Fibroblast of skin of right biceps (primary cell): ENCODE measurements at places on chromosomes 7 and 10.
A peak's percentile ranks its signal among the peaks of the same experiment; 100 is the strongest.

DNA sequence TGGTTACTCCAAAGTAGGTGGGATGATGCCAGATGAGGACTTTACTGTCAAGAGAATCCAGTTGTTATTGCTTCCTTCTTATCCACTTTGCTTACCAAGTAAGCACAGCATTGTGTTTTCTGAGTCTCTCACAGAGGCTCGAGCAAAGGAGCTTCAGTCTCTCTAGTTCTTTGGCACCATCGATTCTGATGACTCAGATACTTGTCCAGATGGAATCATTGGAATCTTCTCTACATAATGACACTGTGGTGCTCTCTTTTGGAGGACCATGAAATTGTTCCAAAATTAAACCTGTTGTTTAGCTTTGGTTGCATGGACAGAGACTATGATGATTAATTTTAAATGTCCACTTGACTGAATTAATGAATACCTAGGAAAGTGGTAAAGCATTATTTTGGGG lies 132.6 kb downstream of the NXPH1 start:
- no peak for DNase-seq

DNA sequence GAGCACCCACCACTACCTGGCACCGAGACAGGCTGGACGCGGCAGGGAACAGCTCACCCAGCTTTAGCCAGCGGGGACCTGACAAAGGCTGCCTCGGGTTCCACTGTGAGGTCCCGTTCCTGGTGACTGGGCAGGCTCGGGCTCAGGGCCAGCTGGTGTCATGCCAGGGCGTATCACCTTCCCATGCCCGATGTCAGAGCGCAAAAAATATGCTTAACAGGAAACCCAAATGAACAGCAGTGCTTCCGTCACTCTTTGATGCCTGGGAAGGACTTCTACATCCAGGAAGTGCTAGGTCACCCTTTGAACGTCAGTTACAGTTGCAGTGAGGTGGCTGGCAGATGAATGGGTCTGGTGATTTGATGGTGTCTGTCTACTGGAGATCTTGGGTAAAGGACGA lies 106.0 kb downstream of the ADARB2 start:
- no peak for DNase-seq

- no peak for DNase-seq
These were observed 90.0 kb upstream of the ADRB1 start for GRCh38 chr10:113953505-113954272.

DNA sequence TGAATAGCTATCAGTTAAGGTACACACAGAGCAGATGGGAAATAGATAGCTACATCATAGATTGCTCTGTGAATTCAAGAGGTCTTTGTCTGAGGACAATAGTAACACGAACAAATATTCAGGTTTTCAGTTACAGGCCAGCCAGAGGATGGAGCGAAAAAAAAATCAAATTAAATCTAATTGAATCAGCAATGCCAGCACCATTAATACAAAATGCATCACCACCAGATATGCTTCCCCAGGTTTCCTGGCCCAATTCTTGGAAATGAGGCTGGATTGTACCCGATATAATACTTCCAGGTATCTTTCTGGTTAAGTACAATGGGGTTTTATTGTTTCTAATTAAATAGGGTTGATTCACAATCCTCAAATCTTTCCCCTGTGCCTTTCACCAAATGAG lies 975.8 kb upstream of the AUTS2 start:
- no peak for DNase-seq

GRCh38 chr7:30062587-30062986 lies 34.4 kb downstream of the PLEKHA8 start:
- DNase-seq: peak; percentile 56

DNA sequence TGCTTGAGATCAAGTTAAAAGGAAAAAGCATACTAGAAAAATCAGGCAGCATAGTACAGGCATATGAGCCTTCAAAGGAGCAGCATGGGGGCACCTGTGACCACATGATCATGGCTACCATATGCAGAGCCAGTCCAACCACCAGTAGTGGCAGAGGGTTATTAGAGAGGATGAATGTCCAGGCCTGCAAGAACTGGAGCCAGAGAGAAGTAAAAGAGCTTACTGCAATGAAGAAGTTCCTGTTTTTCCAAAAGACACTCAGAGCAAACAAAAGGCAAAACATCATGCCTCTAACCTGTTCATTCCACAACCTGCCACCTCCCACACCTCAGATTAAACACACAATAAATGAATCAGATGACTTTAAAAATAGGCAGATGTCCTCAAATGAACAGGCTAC lies 99.6 kb upstream of the NAMPT start:
- DNase-seq: no peak

DNA sequence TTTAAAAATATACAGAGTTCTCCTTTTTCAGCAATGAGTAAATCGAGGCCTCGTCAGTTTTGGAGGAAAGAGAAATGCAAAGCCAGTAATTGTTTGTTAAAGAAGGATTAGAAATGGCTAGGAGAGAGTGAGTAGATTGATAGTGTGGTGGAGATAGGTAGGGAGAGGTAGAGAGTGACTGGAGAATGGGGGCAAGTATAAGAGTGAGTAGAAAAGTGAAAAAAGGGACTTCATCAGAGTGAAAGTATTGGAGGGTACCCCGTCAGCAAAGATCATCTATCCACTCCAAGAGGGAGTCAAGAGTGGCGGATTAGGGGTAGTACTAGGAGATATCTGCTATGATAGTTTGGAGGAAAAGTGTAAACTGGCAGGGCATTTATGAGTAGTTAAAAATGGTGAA lies 9.2 kb upstream of the ANKRD2 start:
- DNase-seq: no peak
